Foreskin fibroblast (primary cell): ENCODE measurements at places on chromosomes 7 and 10.

- DNase-seq = no peak
Observed at GRCh38 chr10:79074732-79075131, 6.0 kb downstream of the ZMIZ1 start.

GRCh38 chr7:77205706-77206105 is 6.1 kb upstream of the FGL2 start:
- DNase-seq = no peak

DNA sequence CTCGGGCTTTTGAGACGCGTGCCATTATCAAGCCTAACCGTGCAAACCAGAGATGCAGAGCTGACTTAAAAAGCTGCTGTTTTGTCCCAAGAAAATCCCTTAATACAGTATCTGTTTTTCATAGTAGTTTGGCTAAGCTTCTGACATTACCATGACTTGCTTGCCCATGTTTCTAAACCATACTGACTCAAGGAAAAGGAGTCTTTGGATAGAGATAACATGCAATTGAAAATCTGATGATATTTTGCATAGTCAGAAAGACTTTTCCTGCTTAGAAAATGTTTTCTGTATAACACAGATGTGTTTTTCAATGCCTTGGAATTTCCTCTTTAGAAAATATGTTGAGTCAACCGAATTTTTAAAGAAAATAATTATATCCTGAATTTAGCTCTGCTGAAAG is 21.5 kb upstream of the AKR1E2 start:
- peak; percentile 53 for DNase-seq

DNA sequence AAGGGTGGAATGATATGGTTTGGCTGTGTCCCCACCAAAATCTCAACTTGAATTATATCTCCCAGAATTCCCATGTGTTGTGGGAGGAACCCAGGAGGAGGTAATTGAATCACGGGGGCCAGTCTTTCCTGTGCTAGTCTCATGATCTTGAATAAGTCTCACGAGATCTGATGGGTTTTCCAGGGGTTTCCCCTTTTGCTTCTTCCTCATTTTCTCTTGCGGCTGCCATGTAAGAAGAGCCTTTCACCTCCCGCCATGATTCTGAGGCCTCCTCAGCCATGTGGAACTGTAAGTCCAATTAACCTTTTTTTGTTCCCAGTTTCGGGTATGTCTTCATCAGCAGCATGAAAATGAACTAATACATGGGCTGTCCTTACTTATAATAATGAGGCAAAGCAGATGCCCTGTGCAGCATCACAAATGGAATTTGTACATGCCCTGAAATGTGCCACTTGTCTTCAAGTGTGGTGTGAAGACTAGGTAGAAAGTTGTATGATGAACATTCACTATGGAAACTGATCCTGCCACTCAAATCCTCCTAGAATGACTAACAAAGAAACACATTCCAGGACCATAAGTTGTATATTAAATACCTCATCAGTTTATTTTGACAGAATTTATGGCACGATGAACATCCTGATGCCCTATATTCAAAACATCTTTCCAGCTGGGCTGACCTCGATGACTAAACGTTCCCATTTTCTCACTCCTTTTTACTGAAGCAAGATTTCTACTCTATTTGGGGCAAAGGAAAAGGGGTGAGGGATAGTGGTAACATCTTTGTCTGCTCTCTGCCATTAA is 122.8 kb upstream of the CTTNBP2 start:
- no peak for DNase-seq

- no peak for DNase-seq
Observed at GRCh38 chr7:93030605-93031225, 87.1 kb downstream of the SAMD9 start.

GRCh38 chr7:22116451-22117030 is 170.8 kb upstream of the CDCA7L start:
- no peak for DNase-seq

GRCh38 chr7:127153315-127153714 is 99.4 kb downstream of the GRM8 start:
- DNase-seq = no peak

GRCh38 chr7:147496209-147496608 is 1094.4 kb upstream of the C7orf33 start:
- no peak for DNase-seq

GRCh38 chr10:25336330-25336729 is 161.5 kb downstream of the GPR158 start:
- no peak for DNase-seq

GRCh38 chr7:108455551-108455997 is 662 bp downstream of the NRCAM start:
- no peak for DNase-seq

- no peak for DNase-seq
Observed at GRCh38 chr7:88775838-88776237, 16.3 kb downstream of the ZNF804B start.

DNA sequence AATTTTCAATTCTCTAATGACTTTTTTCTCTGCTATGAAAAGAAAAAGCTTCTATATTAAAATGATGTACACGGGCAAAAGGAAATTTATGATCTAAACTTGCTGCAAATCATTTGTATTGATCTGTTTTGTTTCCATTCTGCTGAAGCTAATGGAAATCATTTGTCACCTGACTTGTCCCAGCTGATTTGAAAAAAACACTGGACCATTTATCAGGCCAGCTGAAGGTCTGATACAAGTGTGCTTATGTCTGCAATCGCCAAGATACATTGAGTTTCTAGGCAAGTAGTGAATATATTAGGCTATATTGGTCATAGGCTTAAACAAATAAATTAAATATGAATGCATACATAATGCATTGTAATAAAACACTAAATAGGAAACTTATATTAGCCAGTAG is 1309.7 kb downstream of the REEP3 start:
- no peak for DNase-seq

- DNase-seq = no peak
Observed at GRCh38 chr7:44811093-44811492, 14.6 kb downstream of the PPIA start.

GRCh38 chr7:115226410-115226809 is 304.5 kb downstream of the MDFIC start:
- DNase-seq = no peak

- DNase-seq = no peak
Observed at GRCh38 chr7:95976369-95977060, 204.2 kb downstream of the DYNC1I1 start.

DNA sequence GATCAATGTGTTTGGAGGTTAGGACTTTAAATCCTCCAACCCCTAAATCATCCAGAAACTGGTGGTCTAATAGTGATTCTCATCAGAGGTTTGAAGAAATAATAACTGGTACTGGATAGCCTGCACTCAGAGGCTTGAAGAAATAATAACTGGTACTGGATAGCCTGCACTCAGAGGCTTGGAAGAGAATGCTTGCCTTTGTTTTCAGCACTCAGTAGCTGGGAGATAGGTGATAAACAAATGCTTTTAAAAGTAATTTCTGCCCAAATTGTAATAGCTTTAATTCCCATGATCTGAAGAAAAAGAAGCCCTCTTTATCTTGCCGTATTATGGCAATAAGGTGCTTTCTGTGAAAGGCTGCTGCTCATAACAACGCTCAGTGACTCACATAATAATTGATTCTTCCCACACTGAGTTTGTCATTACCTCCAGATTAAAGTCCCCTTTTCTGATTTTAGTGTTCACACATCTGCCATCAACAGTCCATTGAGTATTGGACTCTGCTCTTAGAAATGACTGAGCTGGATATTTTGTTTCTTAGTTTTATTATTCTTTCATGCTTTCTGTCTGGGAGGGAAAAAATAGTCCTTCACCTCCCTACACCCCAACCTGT is 112.3 kb upstream of the PHYHIPL start:
- no peak for DNase-seq

GRCh38 chr7:159084069-159084801 is 60.4 kb downstream of the VIPR2 start:
- no peak for DNase-seq

- no peak for DNase-seq
Observed at GRCh38 chr10:20492447-20492846, 404.7 kb downstream of the NEBL start.

GRCh38 chr10:117662126-117662525 is 119.6 kb downstream of the EMX2 start:
- peak; percentile 9 for DNase-seq

DNA sequence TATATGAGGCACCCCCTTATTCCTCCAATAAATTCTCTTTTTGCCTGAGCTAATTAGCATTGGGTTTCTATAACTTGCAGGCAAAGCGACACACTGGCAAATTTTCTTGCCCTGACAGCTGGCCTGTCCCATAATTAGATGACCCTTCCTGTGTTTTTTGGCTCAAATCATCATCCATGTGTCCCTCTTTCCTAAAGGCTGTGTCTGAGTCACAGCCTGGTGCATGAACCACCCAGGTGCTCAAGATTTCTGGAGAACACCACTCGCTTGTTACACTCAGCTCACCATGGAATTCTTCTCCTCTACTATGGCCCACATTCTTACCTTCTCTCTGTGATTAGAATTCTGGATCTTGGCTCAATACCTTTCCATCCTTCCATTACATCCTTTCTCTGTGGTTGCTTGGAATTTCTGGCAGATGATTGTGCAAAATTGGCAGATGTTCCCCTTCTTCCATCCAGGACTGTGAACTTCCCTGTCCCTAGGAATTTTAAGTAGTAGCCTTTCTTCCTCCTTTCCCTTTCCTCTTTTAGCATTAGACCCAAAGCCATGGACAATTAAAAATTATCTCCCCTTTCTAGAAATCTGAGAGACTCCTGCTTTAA is 116.0 kb upstream of the ANKRD1 start:
- no peak for DNase-seq

DNA sequence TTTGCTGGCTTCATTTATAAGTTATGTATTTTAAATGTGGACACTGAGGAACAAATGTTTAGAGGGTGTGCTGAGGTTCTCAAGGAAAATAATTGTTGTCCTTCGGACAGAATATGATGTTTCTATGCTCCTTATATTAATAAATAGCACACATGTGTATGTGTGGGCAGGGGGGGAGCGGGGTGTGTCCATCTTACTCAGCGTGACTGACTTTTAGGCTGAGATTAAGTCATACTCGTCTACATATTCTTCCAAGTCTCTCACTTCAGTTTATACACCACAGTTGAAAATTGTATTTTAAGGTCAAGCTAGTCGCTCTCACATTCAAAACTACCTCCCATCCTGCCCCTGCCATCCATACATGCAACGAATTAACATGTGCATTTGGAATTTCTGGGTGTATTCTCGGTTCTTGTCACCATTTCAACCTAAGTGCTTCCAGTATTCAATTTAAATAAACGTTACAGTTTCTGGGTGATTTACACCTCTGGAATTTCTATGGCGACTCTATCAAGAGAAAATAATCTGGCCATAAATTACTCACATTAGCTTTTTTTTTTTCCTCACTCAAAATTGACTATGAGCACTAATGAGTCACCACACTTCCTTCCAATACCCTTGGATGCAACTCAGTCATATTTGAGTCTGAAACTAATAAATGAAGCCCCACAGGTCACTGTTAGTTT is 3.3 kb downstream of the PCDH15 start:
- peak; percentile 1 for DNase-seq

DNA sequence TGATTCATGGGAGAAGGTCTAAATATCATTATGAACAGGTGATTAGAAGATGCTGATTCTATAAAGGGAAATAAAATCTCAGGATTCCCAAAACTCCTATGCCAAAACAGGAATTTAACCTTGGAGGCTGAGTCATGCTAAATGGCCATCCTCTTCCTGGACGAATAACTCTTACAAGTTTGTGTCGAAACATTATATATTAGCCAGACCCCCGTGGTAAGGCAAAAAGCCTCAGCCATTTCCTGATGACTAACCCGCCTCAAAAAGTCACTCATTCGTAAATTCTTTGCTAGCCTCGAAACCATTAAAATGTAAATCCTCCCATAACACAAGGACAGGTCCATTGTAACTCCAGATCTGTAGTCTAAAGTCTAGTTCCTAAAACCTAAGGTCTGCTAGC is 32.0 kb downstream of the CUL2 start:
- DNase-seq = peak; percentile 79
